Activated T-cell treated with anti-CD3 and anti-CD28 coated beads for 4 hours (primary cell): ENCODE measurements at places on chromosomes 7 and 10.

DNA sequence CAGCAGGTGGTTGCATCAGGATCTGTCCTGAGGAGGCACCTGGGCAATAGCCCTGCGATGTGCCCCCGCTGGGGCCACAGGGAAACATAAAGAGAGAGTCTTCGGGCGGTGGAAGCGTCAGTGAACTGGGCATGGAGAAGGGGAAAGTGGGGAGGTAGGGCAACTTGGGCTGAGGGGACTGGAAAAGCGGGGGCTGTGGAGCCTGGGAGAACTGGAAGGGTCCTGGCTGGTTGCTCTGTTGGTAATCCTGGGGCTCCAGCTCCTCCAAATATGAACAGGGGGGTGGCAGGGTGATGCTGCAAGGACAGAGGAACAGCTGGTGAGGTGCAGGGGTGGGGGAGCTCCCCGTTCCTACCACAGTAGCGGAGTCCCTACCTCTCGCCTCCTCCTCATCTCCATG is 5.2 kb downstream of the NOBOX start:
- no peak for DNase-seq

DNA sequence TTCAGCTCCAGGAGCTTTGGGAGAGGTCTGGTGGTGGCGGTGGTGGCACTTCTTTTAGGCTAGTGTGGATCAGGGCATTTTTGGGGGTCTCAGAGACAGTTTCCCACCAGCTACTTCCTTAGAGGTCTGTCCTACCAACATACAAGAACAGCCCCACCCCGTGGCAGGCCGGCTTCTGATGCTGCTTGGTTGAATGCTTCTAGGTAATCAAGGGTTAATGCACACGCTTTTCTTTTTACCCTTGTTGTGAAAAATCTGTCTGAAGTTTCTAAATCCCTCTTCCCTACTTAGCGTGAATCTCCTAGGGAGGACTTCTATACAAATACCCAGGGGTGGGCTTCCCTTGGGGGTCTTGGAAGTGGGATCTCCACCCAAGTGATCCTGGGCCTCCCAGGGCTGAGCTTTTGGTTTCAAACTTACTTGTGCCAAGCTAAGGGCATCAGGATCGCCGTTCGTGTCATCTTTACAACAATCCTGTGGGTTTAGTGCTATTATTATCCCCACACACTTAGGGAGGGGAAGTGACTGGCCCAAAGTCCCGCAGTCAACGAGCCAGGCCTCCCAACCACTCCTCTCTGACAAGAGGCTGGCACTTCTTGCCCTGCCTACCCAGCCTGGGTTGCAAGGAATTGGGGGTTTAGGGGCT is 1.7 kb downstream of the SH2B2 start:
- DNase-seq: no peak

DNA sequence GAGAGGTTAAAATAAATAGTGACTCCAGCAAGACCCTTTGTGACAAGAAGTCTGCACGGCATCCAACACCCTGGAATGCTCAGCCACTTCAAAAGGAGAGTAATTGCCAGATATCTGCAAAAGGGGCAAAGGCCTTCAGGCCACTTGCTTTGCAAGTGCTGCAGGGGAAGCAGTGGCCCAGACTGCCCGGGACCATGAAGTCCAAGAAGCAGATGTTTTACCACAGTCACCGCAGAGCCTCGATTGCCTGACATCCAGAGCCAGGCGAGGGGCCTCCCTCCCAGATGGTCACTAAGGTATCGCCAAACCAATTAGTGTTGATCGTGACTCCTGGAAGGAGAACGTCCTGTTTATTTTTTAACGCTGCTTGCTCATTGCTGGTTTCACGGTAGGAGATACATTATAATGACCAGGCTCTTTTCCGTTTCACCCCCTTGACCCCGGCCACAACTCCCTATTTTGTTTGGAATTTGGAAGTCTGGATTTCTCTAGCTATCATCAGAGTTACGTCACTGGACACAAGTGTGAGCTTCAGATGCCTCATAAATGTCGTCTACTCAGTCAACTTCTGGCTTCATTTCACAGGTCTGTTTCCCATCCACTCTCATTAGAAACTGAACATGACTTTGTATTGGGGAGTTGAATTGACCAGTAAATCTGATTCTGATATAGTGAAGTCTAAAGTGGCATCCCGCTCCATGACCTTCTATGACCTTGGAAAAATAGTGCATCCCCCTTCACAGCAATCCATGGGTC is 276.2 kb downstream of the WDR11 start:
- no peak for DNase-seq

- no peak for DNase-seq
These were observed 275.6 kb upstream of the FOXK1 start for GRCh38 chr7:4406288-4407058.

- no peak for DNase-seq
These were observed 174.6 kb downstream of the CCDC3 start for GRCh38 chr10:12826800-12827372.

DNA sequence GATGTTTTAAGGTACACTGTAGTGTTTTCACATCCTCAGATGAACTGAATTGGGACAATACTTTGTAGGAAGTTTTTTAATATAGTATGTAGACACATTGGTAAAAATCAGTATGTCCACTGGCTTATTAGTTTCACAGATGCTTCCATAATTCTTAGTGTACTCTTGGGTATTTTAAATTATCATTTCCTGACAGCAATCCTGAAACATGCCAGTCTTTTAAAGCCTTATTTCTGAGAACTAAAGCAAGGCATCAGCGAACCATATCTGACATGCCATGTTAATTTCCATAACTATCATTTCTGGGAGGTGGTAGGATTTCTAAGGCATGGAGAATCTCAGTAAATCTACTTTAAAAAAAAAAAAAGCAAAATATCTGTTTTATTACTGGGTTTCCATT is 266.4 kb downstream of the ADK start:
- no peak for DNase-seq

DNA sequence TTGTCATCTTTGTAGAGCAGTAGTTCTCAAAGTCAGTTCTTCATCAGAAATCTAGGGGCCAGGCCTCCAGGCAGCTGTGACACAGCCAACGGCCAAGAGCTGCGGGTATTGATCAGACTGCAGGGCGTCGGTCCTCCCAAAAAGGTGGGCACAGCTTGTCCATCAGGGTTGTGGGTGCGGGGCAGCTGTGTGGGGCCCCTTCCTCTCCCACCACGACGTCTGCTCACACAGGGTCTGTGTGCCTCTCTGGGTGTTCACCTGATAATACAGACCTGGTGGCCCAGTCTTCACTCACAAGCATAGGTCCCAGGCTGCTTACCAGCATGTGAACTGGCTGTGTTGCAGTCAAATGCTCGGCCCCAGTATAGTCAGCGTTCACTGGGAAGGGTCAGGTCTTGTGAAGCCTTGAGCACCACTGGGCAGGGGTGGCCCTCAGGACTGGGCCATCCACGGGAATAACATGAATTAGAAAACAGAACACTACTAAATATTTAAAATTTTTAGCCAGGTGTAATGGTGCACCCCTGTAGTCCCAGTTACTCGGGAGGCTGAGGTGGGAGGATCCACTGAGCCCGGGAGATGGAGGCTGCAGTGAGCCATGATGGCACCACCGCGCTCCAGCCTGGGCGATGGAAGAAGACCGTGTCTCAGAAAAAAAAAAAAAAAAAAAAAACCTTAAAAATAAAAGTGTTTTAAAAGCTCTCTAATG is 102.8 kb upstream of the DIP2C start:
- no peak for DNase-seq

DNA sequence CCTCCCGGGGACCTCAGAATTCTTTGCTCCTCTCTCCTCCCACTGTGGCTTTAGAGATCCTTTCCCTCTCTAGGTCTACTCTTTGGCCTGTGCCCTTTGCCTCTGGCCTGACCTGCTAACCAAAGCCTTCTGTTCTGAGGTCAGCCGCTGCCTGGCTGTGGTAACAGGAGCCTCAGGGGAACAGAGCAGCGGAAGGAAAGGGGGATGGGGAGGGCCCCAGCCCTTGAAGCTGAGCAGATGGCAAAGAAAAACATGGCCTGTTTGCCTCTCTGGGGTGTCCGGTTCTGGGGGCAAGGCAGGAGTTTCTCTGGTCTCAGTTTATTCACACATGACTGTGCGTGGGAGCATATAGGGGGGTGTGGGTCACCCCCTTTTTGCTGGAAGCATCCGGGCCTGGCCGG is 28.2 kb downstream of the COL26A1 start:
- no peak for DNase-seq

- DNase-seq: no peak
These were observed 183.4 kb upstream of the BMPER start for GRCh38 chr7:33721895-33722294.

DNA sequence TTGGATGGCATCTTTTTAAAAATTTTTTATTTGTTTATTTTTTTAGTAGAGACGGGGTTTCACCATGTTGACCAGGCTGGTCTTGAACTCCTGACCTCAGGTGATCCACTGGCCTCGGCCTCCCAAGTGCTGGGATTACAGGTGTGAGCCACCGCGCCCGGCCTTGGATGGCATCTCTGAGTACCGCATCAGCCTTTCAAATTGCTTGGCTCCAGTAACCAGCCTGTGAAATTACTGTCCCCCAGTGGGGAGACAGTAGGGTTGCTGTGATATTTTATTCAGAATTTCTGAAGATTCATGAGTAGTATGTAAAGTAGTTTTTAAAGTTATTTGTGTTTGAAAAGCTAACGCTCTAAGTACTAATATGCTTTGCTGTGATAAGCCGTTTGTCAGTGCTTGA is 1.2 kb downstream of the NUB1 start:
- no peak for DNase-seq

GRCh38 chr7:140646931-140647647 is 6.5 kb upstream of the DENND2A start:
- no peak for DNase-seq

DNA sequence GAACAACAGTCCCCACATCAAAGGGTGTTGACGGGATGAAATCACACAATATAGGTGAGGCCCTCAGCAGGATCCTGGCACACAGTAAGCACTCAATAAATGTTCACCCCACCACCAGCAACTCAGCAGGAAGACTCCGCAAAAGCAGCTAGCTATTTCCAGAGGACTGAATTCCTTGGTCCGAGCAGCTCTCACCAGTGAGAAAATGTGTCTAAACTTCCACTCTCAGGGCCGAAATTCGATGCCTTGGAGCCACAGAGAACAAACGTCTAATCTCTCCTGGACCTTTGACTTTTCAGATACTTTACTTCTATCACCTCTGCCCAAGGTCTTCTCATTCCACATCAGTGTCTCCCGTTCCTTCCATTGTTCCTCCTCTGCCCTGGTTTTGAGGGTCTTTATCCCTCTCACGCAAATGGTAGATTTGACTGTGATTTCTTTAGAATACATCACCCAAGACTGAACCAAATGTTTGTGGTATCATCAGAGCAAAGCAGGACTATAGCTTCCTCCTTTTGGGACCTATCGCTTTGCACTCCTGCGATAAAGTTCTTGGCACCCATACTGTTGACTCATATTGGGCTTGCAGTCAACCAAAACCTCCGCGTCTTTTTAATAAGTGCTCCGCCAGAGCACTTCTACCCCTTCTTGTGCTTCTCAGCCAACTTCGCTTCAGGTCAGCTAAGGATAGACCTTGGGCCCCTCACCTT is 903 bp upstream of the NT5C2 start:
- DNase-seq: no peak

- no peak for DNase-seq
These were observed 322.3 kb upstream of the PODXL start for GRCh38 chr7:131878777-131879176.

- DNase-seq: no peak
These were observed 22.7 kb downstream of the SSC4D start for GRCh38 chr7:76386691-76387260.

GRCh38 chr7:156397249-156397648 is 243.3 kb upstream of the RNF32 start:
- DNase-seq: no peak

DNA sequence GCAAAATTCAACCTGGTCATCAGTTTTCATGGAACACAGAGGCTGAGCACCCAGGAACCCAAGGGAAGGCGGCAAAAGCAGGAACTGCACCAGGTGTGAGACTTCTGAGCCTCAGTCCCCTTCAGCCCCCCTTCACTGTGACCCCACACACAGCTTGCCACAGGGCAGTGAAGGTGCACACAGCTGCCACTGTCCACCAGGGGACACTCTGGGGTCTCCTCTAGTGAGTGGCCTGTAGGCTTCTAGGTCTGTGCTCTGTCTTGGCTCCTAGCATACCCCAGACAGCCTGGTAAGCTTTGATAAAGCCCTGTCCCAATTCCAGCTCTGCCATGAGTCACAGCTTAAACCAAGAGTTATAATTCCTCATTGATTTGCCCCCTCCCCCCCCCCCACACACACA is 12.1 kb downstream of the KCNH2 start:
- DNase-seq: no peak

- no peak for DNase-seq
These were observed 76.5 kb upstream of the PPP1R3C start for GRCh38 chr10:91709394-91709798.

DNA sequence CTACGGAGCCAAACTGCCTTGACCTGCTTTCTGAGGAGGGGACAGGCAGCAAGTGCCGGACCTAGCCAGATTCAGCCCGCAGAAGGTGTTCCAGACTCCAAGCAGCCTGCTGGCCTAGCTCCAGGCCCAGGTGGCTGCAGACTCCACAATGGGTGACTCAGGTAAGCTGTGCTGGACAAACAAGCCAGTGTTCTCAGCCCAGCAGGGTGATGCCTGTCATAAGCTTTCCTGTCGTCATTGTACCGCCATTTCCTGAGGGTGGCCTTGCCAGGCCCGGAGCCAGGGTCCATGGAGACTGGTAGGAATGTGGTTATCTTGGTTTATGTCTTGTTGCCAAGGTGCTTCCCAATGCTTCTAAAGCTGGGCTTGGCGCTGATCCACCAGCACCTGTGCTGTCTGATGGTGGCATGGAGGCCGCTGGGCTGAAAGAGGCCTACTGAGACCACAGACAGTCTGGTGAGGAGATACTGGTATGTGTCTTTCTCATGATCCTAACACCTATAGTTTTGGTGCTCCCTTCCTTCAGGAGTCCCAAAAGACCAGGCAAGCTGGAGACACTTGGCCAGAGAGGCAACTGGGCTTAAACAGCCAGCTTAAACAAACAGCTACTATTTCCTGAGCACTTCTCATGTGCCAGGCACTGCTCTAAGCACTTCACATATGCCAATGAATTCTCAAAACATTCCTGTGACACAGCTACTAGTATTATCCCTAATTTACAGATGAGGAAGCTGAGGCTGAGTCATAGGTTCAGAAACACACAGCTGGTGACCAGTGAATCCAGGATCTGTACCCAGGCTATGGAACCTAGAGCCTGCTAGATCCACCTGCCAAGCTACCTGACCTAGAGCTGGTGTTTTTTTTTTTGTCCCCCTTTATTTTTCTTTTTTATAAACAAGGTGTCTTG is 42.0 kb downstream of the ZC3HC1 start:
- DNase-seq: no peak
